ENCODE measurements at places on chromosomes 1 and 21.

- peak; percentile 36 for DNase-seq
Measured at GRCh38 chr1:21165076-21165475, 11.6 kb downstream of the EIF4G3 start.

DNA sequence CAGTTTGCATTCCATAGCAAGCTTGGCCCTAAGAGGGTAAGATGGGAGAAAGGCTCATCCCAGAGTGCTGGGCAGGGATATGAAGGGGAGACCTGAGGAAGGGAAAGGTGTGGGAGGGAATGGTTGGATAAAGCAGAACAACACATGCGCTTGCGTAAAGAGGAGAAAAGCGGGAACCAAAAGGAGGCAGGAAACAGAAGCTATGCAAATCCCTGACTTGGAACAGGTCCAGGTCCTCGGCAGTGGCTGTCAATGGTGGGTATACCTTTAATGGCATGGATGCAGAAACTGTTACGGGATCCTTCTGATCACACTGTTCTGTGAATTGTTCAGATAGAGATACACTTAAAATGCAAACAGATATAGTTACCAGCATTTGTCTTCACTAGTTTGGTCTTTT is 455.6 kb downstream of the SIPA1L2 start:
- peak; percentile 15 for DNase-seq

DNA sequence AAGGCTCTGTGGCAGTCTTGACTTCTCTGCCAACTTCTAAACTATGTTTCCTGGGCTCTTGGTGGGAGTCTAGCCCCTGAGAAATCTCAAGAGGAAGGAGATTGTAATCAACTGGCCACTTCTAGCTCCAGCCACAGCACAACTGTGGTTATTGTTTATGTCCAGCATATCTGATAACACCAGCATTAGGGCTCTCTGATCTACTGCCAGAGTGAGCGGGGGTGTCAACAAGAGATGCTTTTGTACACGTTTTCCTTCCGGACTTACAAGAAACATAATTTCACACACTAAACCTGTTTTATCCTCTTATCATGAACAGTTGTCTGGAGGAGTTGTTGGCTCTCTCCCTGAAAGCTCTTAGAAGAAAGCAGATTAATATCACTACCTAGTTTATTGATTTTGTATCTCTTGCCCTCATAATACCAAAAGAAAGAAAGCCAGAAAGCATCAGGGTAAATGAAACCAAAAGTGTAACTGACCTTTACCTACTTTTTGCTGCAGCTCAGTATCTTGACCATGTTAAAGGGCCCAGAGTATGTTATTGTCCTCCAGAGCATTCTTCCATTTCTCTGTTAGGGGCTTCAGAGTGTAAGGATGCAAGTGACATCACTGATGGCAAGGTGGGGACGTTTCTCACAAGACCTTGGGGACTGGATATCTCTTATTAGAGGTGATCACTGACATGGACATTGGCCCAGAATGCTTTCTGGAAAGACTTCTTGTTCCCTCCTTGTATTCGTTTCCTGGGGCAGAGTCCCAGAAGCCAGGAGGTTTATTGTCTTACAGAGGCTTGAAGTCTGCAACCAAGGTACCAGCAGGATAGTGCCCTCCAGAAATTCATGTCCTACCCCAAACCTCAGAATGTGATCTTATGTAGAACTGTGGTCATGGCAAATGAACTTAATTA is 9.6 kb upstream of the SH2D1B start:
- DNase-seq = no peak

GRCh38 chr1:31019401-31019800 is 46.1 kb downstream of the PUM1 start:
- no peak for DNase-seq

DNA sequence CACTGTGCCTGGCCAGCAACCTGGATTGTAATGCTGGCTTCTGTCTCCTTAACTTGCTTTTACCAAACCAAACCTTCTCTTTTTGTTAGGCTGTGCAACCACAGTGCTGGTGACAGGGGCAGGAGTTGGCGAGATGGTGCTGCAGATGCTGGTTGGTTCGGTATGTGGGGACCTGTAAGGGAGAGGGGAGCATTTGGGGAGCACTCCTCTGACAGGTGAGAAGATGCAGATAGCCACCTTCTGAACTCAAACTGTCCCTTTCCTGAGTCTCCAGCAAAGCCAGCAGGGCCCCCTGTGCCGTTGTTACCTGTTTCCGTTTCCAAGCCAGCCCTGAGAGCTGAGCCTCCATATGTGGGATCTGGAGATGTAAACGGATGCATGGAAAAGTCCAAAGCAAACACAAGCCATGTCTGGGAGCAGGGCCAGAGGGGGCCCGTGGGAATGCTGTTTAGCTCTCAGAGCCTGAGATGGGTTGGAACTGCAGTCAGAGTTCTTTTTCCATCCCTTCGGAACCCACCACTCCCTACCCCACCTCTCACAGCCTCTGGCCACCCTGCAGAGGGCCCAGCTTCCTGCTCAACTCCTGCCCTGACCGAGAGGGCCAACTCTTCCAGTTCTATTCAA is 34.0 kb downstream of the ELK4 start:
- DNase-seq = peak; percentile 62

DNA sequence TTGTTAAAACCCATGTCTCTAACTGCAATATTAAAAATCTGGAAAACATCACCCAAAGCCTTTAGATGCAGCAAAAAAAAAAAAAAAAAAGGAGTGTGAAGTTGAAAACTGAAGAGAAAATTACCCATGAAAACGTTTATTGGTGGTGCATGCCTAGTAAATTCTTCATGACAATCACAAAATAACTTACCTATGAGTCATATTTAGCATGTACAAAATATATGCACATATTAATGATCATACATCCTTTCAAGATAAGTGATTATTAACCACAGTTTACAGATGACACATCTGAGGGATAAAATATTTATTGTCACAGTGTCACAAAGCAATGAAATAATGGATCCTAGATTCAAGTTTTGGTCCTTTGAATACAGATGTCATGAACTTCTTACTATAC is 505.2 kb upstream of the NR5A2 start:
- DNase-seq = no peak

DNA sequence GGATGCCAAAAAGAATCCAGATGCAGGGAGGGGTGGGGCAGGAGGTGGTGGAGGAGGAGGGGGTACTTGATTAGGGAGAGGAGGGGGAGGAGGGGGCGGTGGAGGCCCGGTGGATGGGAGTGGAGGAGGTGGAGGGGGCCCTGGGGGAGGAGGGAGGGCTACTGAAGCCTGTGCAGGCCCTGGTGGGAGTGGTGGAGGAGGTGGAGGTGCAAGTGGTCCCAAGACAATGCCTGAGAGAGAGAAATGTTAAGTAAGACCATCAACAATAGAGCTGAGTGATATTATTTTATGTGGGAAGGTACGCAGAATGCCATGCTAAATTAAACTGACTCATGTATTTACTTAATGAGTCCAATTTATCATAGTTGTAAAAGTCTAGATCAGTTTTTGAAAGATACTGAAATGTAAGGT is 86.8 kb upstream of the LBR start:
- no peak for DNase-seq
